CD8-positive, alpha-beta T cell (primary cell): ENCODE measurements at places on chromosomes 7 and 10.

DNA sequence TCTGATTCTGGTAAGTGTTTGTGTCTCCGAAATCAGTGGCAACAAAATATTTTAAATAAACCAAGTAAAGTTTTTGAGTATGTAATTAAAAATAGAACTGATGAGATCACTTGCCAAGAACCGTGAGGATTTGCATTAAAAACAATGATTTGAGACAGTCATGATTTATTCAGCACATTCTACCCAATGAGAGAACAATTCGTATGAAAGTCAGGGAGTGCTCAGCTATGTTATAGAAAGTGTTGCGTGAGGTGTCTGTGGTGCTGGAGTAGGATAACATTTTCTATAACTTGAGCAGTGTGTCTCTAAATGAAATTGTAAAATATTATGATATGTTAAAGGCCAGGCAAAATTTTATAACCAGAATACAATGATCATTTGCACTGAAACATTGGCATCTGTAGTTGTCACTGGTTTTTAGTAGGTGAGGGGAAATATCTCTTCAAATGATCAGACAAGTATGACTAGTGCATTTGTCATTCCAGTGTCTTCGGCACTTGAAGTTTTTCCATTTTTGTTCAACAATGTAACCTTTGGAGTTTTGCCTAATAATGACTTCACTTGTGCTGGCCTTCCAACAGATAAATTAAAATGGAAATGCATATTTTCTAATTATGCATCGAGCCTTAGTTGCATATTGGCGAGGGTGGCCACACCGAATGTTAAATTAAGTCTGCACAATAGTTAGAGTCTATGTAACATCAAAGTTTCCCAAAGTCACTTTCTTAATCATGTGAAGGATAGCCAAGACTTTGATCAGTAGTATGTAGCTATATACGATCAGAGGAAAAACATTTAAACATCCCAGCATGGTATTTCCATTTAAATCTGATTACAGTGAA lies 335.9 kb downstream of the GFRA1 start:
- no peak for DNase-seq

GRCh38 chr10:604716-605631 lies 84.5 kb downstream of the DIP2C start:
- DNase-seq: no peak

DNA sequence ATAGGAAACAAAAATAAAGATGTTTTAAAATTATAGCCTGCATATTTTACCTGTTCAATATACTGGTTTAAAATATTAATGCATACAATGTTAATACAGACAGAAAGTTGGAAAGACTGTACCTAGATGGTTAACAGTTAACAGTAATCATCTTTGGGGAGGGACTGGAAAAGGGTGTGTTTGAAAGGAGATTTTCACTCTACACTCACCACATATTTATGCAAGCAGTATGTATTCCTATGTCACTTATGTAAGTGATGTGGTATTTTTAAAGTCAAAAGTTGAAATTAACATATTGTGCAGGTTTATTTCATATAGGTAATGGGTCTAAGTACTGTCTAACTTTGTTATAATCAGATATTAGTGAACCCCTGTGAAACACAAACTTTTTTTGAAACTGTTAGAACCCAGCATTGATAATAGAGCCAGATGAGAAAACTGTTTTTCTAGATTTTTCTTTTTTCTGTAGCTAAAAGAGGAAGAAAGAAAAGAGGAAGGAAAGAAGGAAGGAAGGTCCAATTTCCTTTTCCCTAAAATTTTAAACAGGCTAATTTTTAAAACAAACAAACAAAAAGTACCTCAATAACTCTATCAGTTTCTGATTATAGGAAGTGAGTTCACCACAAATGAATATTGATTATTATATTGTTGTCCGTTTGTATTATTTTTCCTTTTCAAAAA lies 9.0 kb upstream of the STARD3NL start:
- no peak for DNase-seq

DNA sequence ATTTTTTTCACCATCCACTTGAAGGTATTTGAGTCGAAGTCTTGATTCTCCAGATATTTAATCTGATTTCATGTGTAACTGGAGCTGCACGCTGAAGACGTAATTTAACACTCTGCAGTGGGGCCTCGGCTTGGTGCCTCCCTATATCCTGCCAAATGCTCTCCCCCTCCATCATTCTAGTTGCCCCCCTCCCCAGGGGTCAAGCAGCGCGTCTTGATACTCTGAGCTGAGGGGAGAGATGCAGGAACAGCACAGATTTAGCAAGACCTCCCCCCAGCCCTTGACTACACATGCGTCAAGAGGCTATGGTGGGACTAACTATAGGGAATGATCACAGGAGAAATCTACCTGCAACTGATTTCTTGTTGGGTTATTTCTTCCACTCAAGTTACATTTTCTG lies 85.8 kb downstream of the PRPF18 start:
- DNase-seq: no peak

DNA sequence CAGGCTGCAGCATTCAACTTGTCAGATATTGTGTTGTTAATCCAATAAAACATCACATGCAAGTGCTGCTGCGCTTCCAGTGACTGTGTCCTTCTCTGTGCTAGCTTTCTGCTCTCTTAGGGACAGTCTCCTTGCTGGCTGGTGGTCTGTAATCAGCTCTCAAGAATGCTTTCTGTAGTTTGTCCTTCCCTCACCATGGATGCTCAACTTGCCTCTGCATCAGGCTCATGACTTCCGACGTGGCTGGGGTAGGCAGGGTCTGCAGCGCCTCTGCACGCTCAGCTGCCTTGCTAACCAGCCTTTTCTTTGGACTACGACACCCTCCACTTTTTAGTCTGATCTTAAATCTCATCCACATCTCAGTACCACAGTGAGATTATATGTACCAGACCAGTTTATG lies 58.3 kb downstream of the MMRN2 start:
- DNase-seq: no peak

GRCh38 chr10:79239275-79239779 lies 107.9 kb upstream of the PPIF start:
- no peak for DNase-seq

DNA sequence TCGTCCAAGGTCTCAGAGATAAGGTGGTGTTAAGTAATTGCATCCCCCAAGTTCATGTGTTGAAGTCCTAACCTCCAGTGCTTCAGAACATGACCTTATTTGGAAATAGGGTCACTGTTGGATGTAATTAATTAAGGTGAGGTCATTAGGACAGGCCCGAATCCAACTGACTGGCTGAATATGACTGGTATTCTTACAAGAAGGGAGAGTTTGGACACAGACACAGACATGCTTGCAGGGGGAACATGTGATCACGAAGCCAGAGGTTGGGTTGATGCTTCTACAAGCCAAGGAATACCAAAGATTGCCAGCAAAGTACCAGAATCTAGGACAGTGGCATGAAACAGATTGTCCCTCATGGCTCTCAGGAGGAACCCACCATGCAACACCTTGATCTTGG lies 173.5 kb upstream of the LYZL2 start:
- DNase-seq: no peak

DNA sequence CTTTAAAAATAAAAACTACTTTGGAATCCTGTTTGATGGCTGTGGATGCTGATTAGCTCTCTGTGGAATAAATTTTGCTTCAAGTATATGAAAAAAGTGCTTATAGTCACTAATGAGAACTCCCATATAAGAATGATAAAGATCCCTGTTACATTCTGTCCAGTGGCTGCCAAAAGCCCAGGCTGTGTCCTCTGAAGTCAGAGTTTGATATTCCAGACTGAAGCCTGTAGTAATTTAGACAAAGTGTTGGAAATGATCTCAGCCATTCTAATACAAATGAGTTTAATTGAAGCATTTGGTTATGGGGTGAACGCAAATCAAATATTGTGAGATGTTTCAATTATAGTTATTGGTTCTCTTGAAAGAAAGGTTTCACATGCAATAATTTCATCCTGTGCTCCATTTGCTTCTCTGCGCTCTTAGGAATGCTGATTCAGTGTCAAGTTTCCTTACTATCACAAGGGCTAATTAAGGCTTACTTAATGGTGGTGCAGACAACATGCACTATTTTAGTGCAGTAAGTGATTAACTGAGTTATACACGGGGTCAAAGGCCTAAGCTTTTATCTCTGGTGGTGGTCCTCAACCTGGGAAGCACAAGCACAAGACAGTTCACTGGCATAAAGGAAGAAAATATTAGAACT lies 867.6 kb downstream of the SORCS1 start:
- no peak for DNase-seq

DNA sequence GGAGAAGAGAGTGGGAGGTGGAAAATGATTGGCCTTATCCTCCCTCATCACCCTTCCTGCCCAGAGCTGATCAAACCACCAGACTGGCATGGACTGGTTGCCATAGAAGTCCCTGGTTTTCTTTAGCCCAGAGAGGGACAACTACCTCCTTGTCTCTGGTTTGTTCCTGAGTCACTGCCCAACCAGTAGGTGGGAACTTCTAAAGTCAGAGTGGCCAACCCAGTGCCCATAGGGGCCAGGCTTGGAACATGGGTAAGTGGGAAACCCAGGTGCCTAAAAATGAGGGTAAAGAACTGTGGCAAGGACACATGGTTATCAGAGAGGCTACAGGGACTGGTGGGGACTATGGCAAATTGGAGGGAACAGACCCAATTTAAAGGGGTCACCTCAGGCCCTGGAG lies 63.8 kb downstream of the FAM241B start:
- DNase-seq: no peak

DNA sequence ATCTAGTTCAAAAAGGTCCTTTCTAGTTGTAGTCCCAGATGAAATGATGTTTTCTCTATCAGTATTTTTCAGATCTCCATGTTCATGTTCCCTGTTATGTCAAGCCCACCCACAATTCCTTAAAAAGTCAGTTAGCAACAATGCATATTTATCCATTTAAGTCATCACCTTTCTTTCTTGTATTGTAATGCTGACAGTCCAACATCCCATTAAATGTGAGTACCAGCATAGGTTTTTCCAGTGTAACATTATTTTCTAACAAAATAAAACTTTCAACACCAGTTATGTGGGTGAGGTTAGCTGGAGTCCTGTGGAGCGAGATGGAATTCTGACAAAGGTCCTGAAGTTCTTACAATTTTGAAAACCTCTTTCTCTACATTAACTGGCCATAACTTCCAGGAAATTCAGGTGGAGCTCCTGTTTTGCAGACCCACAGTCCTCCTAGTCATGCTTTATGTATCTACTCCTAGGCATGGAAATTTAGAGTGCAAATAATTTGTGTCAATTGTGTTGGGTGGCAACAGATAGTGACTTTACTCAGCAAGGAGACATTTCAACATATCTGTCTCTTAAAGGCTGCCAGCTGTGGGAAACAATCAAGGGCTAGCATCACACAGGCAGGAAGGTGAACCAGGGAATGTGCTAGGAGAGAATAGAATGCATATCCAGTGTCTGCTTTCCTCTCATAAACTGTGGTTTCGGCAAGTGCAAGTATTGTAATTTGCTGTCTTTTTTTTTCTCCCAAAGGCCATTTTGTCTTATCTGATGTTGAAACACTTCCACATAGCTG lies 162.6 kb downstream of the MTERF1 start:
- no peak for DNase-seq

GRCh38 chr7:33981226-33981625 lies 75.9 kb downstream of the BMPER start:
- DNase-seq: no peak

GRCh38 chr10:119933179-119933578 lies 40.6 kb downstream of the SEC23IP start:
- no peak for DNase-seq

- DNase-seq: no peak
Observed at GRCh38 chr10:102001435-102002068, 54.4 kb downstream of the ARMH3 start.

DNA sequence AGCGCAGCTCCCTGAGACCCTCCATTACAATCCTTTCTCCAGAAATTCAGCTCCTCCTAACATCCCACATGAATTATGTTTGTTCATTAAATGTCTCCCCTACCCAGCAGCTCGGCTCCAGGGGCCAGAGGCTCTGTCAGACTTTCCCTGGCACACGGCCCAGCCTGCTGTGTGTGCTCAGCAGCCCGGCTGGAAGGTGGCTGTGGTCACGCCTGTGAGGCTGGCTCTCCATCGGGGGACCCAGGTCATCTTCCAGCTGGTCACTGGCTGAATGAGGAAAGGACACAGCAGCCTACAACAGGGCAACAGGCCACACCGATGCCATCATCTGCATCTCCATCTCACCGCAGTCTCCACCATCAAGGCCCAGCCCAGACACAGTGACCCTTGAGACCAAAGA lies 219.8 kb downstream of the MAD1L1 start:
- no peak for DNase-seq

DNA sequence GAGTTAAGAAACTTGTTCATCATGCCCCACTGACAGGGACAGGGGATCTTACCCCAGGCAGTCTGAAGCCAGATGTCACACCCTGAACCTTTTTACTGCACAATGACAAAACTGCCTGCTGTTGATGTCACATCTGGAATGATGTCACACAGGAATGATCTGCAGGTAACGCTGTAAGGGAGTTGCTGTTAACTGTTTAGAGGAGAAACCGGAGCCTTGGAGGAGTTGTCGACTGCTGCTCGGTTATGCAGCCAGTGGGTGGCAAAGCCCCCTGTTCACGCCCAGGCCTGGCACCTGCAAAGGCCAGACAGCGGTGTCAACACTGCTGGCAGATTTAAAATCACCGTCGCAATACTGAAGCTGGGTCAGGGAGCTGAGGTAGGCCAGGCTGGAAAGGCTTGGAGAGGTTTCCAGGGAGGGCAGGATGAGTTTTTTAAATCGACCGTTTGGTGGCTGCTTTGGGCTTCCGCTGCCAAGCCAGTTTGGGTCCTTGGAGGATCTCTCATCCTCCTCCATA lies 10.0 kb upstream of the SLIT1 start:
- no peak for DNase-seq

DNA sequence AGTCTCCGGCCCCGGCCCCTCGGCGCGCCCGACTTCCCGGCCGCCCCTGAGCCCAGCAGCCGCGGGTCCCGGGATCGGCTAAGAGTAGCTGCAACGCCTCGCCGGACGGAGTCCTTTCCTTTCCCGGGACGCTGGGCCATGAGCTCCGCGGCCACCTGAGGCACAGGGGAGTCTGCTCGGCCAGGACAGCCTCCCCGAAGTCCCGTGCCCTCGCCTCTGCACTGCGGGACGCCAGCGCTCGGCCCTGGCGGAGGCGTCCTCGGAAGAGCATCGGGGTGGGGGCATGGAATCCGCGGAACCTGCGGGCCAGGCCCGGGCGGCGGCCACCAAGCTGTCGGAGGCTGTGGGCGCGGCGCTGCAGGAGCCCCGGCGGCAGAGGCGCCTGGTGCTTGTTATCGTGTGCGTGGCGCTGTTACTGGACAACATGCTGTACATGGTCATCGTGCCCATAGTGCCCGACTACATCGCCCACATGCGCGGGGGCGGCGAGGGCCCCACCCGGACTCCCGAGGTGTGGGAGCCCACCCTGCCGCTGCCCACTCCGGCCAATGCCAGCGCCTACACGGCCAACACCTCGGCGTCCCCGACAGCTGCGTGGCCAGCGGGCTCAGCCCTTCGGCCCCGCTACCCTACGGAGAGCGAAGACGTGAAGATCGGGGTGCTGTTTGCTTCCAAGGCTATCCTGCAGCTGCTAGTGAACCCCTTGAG lies 502 bp downstream of the SLC18A3 start:
- DNase-seq: no peak

DNA sequence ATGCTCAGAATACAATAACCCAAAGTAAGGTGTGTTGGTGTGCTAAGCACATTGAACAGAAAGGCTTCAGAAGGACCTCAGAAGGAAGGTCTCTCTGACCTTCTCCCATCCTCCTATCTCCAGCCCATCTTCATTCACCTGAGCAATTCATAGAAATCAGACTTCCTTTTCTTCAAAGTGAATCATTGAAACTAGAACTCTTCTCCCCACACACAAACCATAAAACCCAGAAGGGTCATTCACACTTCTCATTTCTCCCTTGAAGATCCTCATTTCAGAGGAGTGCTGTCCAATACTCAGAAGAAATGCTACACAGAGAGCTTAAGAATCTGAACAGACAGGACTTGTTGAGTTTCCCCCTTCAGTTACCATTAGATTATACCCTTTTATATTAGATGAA lies 89.5 kb downstream of the VWDE start:
- no peak for DNase-seq
